ENCODE measurements at places on chromosomes 3 and 15. TPM values are rescaled to one million over a fixed set of nuclear protein-coding genes. Genes with fewer than 3 reads are reported as not detected.

The PCCB gene
- total RNA-seq, result 107 TPM

The PLCL2 gene
- total RNA-seq, result 16.3 TPM

The ANKUB1 gene
- total RNA-seq, result not detected

The SUCNR1 gene
- total RNA-seq, result 5.4 TPM

The REC114 gene
- total RNA-seq, result not detected

The TUBGCP4 gene
- 17.1 TPM for total RNA-seq

The IL16 gene
- total RNA-seq, result 6.9 TPM

The SAMMSON gene
- total RNA-seq, result not detected

The MAP1A gene
- 0.89 TPM for total RNA-seq

The RYR3 gene
- total RNA-seq, result 1.1 TPM

The ZBTB38 gene
- total RNA-seq, result 57.3 TPM

GRCh38 chr15:56913670-56914069 is 4.8 kb upstream of the TCF12 start:
- DNase-seq, result no peak

- DNase-seq, result no peak
Measured at GRCh38 chr3:46114323-46114988, 87.2 kb upstream of the XCR1 start.

DNA sequence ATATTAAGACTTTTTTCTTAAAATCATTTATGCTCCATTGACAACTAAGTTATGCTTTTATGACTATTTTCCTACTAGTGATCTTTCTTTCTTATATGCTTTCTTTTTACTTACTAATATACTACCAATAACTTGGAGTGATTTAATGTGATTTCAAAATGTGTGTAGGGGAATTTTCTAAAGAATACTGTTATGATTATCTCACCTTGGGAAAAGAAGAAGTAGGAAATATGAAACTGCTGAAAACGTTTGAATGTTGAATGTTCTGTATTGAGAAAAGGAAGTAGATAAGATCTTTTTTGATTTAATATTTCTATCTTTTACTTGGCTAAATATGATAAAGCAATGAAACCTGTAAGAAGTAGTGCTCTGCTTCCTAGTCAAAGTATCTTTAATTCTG is 7.8 kb upstream of the CD200R1 start:
- DNase-seq, result no peak

DNA sequence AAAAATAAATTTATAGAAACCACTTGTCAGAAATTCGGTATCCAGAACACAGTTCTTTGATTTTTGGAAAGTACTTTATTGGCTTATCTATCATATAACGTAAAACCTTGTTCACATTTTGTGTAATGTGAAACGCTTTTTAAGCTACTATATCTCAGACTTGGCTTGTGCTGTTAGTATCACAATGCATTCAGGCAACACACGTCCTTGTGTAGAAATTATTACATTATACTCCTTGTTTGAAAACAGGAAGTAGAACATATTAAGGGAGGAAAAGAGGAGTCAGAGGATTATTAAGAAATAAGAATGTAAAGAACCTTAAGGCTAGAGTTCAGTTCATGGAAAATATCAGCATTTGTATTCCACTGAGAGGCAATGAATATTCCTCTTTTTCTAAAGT is 1.6 kb downstream of the DNAJC13 start:
- DNase-seq, result no peak

- no peak for DNase-seq
Measured at GRCh38 chr3:38558864-38559263, 62.7 kb downstream of the EXOG start.

- DNase-seq, result no peak
Measured at GRCh38 chr3:136559896-136560295, 192.3 kb downstream of the STAG1 start.

DNA sequence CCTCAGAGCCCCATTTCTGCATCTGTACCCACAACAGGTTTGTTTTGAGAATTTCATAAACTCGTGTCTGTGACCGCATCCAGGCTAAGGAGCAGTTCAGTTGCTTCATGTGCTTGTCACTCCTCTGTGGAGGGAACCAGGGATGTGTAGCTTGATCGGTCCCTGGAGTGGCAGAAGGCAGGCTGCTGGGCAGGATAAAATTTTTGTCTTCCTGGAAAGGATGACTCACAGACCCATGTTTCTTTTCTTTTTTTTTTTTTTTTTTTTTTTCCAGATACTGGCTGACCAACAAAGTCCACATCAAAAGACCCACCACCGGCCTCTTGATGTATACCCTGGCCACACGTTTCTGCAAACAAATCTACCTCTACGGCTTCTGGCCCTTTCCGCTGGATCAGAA is 70.1 kb downstream of the ST8SIA2 start:
- DNase-seq, result no peak

DNA sequence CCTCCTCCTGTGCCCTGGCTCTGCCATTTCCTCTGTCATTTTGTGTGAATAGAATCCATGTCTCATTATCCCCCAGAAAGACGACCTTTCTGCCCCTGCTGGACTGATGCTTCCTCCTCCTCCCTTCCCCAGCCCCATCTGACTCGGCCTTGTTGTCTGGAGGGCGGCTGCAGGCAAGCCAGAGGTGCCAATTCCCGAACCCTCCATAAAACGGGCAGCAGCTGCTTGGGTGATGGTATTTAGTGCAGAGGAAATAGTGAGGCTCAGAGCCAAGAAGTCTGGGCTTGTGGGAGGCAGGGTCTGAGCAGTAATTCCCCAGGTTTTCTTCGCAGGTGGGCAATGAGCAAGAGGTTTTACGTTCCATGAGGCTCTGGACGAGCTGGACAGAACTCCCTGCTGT is 71.2 kb downstream of the ITGA11 start:
- no peak for DNase-seq

DNA sequence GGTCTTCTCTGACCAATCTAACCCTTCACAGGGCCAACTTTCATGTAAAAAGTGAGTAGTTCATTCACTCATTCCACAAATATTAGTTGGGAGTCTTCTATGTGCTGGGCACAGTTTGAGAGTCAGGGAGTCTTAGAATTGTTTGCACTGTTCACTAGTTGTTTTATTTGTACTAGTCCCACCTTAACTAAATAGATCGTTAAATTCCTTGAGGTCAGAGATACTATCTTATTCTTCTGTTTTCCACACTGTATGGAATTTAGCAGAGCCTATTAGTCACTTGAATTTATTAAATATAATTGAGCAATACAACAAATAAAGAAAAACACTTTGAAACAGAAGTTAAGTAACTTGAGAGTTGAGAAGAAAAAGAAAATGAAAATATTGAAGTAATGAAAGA is 40.8 kb upstream of the SPTSSB start:
- DNase-seq, result no peak

- no peak for DNase-seq
Measured at GRCh38 chr3:197908957-197909701, 40.9 kb upstream of the RPL35A start.

DNA sequence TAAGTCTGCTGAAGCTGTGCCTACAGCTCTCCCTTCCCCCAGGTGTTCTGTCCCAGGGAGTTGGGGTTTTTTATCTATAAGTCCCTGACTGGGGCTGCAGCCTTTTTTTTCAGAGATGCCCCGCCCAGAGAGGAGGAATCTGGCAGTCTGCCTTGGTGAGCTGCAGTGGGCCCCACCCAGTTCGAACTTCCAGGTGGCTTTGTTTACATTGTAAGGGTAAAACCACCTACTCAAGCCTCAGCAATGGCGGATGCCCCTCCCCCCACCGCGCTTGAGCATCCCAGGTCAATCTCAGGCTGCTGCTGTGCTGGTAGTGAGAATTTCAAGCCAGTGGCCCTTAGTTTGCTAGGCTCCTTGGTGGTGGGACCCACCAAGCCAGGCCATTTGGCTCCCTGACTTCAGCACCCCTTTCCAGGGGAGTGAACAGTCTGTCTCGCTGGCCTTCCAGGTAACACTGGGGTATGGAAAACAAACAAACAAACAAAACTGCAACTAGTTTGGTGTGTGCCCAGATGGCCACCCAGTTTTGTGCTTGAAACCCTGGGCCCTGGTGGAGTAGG is 189.4 kb downstream of the MFSD1 start:
- no peak for DNase-seq

DNA sequence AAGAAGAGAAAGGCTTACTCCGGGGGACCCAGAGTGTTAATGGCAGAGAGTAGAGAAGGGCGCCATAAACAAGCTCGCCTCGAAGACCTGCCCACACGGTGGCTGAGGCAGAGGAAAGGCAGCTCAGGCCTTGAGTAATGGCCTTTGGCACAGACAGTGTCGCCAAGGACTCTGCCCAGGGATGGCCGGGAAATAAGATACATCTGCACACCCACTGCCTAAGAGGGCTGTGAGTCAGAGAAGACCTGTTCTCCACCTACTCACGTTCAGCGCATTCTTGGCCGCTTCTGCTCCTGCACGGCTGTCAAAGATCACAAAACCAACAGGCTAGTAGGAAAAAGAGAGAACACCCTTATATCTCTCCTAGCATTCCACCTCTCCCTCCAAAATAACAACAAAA is 26.2 kb downstream of the RBPMS2 start:
- no peak for DNase-seq

- DNase-seq, result no peak
Measured at GRCh38 chr15:29812384-29812694, 9.9 kb downstream of the TJP1 start.

DNA sequence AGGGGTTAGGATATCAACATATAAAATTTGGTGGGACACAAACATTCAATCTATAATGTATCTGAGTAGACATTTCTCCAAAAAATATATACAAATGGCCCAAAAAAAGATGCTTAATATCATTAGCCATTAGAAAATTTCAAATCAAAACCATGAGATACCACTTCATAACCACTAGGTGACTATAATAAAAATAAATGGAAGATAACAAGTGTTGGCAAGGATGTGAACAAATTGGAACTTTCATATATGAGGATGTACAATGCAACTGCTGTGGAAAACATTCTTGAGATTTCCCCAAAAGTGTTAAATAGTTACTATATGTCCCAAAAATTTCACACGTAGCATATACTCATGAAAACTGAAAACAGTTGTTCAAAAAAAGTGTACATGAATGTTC is 36.5 kb upstream of the WNT7A start:
- DNase-seq, result no peak

- DNase-seq, result no peak
Measured at GRCh38 chr3:47855461-47856383, 52.8 kb downstream of the DHX30 start.

- DNase-seq, result no peak
Measured at GRCh38 chr3:105254154-105254553, 112.6 kb upstream of the ALCAM start.

- no peak for DNase-seq
Measured at GRCh38 chr15:53869044-53869805, 109.0 kb upstream of the UNC13C start.

- DNase-seq, result no peak
Measured at GRCh38 chr15:45588219-45588875, 1.2 kb downstream of the BLOC1S6 start.

- DNase-seq, result no peak
Measured at GRCh38 chr15:89828281-89829145, 13.9 kb upstream of the ANPEP start.

- no peak for DNase-seq
Measured at GRCh38 chr15:73782344-73782959, 29.3 kb upstream of the INSYN1 start.

- DNase-seq, result no peak
Measured at GRCh38 chr15:69891070-69891536, 206.6 kb downstream of the TLE3 start.

DNA sequence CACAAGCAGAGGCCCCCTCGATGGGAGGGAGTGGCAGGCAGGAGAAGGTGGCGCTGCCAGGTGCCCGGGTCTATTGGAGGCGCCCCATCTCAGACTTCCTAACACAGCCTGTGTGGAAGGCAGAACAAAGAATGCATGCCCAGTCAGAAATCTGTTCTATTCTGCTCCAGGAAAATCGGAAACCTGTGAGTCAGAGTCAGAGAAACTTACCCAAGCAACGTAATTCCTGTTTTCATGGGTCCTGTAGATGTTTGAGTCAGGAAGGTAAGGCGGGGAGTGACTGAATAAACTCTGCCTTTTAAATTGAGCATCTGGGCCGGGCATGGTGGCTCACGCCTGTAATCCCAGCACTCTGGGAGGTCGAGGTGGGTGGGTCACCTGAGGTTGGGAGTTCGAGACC is 13.7 kb downstream of the MAP6D1 start:
- no peak for DNase-seq

DNA sequence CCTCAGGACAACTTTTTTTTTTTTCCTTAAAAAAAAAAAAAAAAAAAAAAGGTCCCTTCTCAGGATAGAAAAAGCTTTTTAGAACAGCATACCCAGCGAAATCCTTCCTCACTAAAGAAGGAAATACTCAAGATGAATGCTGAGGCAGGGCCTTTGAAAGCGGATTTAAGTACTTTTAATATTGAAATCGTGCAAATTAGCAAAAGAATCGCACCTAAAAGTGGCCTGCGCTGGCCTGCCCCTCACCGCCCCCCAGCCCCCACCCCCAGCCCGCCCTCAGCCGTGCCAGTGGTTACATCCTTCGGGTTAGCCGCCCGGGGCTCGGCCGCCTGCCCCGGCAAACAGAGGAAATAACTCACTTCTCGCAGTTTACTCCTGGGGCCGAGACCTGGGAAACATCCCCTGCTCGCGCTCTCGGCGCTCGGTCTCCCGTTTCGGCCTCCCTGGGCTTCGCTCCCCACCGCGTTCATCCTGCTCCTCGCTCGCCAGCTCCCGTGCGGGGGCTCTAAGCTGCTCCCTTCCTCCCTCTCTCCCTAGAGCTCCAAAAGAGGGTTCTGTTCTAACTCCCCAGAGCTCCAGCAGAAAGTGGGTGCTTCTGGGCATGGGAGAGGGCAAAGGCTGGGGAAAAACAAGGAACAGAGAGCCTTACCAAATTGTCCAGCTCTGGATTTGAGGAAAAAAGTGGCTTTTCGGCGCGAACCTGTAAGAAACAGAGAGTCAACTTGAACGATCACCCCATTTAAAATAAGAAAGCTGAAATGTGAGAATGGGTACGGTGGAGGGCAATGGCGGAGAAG is 5.2 kb downstream of the MEIS2 start:
- no peak for DNase-seq

- DNase-seq, result no peak
Measured at GRCh38 chr3:87260270-87260669, 16.1 kb downstream of the POU1F1 start.

DNA sequence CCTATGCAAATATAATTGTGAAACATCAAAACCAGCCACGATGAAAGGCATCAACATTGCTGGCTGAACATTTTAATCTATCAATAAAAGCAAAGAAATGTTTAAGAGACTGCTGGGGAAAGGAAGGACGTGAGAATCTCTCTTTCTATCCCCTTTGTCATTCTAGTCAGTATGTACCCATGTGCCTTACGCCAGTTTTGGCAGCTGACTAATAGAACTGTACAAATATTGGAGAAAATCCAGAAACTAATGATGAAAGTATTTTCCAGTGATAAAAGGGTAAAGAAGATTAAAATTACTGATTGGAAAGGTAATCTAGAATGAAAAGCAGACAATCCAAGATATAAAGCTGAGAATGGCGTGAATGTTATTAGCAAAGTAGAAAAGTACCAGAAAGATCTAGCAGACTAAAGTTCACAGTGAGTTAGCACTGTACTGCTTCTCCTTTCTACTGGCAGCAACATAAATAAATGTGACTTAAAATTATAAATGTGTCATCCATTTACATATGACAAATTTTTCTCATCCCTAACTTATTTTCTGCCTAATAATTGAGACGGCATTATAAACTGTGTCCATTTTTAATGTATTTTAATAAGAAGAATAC is 401.9 kb upstream of the CNTN4 start:
- no peak for DNase-seq

- no peak for DNase-seq
Measured at GRCh38 chr3:183895296-183895695, 10.6 kb upstream of the PARL start.
